ENCODE measurements at places on chromosomes 3 and 15.

GRCh38 chr15:41940441-41940857, 31.9 kb downstream of the EHD4 start:
- DNase-seq: no peak

- DNase-seq: no peak
Measured at GRCh38 chr3:194967151-194968117, 281.8 kb downstream of the FAM43A start.

- no peak for DNase-seq
Measured at GRCh38 chr15:69996321-69997160, 101.2 kb downstream of the TLE3 start.

- no peak for DNase-seq
Measured at GRCh38 chr3:7368597-7368996, 507.7 kb downstream of the GRM7 start.

DNA sequence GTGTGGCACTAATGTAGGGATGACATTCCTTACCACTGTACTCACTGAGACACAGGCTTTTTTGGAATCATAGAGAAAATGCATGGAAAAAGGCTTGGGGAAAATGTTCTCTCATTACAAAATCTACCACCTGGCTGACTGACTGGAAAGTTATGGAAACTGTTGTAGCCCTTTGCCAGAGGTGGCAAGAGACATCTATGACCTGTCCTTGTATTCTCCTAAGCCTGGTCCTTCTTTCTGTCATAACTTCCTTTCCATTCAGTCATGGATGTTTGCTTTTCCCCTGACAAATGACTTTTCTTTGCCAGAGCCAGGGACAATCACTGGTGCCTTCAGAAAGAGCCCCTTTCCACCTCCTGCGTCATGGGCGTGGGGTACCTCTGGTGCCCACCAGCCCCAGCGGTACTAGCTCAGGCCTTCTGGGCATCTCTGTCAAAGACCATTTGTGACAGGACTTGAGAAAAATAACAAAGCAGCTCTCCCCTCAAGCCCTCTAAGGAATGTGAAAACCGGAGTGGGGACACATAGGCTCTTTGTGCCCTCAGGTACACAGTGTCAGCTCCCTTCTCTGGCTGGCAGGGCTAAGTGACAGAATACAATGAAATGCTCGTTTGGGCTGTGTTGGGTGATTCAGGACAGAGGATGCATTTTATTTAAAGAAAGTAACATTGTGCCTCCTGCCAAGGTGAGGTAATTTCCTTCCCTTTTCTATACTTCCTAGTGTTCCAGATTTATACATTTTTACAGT, 381.1 kb upstream of the RASGRP1 start:
- DNase-seq: no peak

- DNase-seq: no peak
Measured at GRCh38 chr3:127218454-127218922, 25.6 kb downstream of the PRR23E start.

GRCh38 chr15:52002351-52002750, 16.7 kb upstream of the MAPK6 start:
- DNase-seq: no peak

- DNase-seq: no peak
Measured at GRCh38 chr3:195550723-195551122, 7.6 kb upstream of the PPP1R2 start.

DNA sequence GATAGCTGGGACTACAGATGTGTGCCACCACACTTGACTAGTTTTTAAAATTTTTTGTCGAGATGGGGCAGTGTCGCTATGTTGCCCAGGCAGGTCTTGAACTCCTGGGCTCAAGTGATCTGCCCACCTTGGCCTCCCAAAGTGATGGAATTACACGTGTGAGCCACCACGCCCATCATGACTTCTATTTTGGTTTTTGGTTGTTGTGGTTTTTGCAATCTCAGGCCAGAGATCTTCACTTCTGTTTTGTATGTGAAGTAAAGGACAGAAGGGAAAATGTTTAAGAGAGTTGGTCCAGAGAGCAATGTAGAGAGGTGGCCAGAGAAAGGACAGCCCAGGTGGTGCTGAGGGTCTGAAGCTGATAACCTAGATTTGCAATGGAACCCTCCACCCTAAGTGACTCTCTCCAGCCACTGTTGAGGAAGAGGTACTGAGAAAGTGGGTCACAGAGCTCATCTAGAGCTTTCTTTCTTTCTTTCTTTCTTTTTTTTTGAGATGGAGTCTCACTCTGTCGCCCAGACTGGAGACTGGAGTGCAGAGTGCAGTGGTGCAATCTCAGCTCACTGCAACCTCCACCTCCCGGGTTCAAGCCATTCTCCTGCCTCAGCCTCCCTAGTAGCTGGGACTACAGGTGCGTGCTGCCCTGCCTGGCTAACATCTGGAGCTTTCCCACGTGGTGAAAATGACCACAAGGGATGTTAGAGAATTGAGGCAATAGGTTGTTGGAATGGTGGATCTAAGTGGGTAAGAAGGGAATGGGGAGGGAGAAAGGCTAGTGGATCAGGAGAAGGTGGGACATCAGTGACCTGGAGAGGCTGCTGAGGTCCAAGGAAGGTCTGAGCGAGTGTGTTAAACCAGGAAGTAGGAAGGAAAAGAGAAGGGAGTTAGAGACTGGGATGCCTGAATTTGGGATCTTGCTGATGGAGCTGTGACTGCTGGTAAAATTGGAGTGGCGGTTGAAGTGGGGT, 22.4 kb upstream of the SEMA4B start:
- DNase-seq: no peak

- DNase-seq: no peak
Measured at GRCh38 chr3:38588995-38589937, 60.2 kb downstream of the SCN5A start.

DNA sequence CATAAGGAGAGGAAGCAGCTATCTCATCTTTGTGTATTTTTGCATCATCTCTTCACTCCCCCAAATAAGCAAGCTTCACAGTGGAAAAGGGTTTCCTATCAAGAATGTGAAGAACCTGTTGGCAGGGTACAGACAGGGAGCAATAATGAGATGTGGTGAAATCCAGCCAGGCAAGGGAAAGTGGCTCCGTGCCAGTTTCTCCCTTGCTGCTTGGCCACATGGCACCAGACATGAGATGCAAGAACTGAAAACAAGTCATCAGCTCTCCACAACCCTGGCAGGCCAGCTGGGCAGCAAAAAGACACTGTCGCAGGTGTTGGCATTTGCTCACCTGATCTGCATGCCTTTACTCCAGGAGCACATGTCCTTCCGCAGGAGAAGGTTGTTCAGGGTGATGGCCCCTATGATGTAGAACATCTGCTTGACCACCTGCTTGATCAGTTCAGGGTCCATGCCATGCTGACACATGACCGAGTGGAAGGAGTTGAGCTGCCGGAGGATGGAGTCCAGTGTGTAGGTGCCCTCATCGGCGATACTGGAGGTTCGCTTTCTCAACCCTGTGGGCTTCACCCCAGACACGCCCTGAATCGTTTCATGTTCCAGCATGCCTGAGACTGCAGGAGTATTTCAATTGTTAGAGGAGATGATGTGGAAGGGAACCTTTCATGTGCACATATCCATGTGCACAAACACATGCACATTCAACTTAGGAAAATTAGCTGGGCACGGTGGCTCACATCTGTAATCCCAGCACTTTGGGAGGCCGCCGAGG, 23.3 kb upstream of the MYO5C start:
- no peak for DNase-seq

DNA sequence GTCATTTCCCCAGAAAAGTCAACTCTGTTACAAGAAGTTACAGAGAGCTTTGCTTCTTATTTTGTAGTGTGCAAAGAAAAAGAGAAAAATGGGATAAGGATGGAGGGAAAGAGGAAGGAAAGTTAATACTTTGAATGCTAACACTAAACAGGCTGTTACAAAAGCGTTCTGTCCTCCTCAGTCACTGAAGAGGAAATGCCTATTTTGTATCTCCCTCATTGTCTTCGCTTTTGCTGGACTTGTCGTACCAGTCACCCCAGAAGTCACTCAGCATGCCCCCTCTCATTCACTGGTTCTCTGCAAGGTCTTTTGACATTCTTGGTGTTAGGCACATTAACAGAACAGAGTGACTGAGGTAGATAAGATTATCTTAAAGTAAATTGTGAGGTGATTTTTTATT, 129.6 kb downstream of the ALCAM start:
- no peak for DNase-seq

DNA sequence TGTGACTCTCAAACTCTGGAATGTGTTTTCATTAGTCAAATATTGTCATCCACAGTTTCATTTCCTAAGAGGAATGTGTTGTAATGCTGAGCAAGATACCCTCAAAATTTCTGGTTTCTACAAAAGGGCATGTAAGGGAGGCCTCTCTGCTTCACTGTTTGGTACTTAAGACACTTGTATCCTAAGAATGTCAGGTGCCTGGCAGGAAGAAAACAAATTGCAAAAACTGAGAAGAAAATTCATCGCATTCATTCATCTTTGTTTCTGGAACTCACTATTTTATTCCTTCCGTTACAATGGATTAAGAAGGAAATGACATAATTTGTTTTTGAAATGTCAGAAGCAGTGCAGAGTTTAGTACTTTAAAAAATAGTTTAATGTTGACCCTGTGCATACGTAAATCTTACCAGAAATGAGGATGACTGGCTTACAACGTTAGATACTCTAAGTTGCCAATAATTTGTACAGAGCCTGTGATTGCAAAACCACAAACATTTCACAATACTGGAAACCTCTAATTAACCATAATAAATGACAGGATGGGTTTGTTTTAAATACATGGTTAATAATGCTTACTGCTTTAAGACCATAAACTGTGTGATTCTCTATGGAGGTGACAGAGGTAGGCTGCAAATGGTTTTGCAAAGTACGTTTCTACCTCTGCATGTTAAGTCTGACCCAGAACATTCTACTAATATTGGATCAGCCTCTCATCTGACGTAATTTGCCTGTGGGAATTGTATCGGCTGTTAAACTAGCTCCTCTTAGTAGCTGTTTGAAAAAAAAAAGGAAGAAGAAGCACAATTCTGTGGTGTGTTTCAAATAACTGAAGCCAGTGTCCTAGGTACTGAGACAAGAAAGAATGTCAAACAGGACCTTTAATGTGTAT, 477.8 kb downstream of the RBMS3 start:
- peak; percentile 79 for DNase-seq

DNA sequence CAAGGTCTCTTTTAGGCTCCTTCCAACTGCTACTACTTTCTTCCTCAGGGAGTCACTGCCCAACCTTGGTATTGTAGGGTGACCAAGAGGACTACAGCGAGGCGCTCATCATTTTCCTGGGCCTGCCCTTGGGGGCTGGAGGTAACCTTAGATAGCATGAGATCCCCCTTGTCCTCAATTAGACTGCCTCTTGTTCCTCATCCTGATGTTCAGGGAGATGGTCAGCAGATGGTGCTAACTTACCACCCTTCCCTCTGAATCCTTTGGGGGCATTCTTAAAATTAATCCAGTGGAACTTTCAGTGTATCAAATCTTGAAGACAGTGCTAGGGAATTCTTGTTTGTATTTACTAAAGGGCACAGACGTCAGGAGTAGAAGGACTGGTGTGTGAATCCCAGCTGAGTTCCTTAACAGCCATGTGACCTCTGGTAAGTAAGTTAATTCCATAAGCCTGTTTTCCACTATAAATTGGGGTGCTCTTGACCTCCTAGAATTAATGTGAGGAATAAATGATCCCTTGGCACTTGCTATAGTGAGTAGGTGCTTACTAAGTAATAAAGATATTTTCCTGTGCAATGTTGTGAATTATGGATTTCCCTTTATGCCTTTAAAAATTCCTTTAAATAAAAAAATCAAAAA, 4.1 kb upstream of the CLPX start:
- DNase-seq: no peak

DNA sequence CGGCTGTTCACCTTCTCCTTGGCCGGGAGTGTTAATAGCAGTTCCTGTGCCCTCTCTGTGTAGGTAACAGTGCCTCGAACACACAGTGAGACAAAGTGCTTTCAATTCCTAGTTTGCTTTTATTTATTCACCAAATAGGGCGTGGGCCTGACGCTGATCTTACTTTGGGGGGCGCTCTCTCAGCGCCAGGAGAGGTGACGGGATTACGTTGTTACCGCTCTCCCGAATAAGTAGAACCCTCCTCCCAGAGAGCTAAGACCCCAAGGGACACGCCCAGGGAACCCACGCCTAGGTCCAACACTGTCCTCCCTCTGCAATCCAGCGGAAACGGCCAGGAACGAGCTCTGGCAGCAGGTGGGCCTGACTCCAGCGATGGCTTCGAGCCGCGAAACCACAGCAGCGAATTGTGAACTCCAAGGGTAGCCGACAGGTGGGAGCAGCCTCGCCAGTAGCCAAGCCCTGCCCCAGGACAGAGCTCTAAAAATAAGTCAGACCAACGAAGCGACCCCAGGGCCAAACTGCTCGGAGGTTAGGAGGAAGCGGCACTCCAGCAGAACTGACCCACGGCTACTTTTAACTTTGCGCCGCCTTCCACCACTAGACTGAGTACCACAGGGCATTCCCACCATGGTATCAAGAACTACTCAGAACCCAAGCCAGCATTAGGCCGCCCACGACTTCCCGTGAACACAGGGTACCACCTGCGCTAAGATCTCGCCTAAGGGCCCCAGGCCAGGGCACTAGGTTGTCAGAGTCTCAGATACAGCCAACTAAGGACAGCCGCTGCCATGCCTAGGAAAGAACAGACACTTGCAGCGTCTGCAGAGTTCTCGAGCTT, 1.6 kb upstream of the SIN3A start:
- DNase-seq: no peak

DNA sequence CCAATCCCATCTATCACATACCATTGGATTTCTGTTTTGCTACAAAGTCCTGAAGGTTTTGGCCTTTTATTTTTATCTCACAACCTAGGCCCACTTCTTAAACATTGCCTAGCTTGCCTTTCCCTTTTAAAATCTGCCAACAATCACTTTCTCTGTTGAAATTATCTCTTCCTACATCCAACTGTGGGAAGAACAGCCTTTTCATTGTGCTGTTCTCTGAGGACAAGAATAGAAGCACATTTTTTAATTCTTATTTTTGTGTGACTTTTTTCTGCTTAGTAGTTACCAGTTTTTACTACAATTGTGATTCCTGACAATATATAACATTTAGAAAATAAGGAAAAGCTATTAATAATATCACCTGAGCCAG, 159.2 kb downstream of the CNTN6 start:
- no peak for DNase-seq

DNA sequence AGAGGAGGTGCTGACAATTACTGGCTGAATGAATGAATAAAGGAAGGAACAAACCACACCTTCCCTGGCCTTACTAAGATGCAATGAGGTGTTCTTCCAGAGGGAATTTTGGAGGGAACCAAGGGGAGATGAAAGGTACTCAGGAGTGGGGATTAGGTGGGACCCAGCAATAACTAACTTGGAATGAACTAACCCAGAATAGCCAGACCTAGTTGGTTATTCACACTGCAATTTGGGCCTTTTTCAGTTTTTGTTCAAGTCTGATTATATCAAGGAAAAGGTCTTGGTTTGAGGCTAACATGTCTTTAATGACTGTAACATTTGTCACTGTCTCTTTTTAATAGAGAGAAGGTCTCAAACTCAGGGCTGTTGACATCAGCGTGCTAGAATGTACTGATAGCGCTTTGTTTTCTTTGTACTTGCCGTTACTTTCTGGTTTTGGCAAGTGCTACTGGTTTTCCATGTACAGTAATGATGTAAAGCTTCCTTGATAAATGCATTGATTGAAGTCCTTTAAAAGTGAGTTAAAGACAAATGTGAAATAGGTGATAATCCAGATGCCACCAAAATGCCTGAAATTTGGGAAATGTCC, 3.2 kb upstream of the PLXND1 start:
- no peak for DNase-seq

All from AG09319 (cell line).